AG04450 (cell line): ENCODE measurements at places on chromosomes 3 and 15.

DNA sequence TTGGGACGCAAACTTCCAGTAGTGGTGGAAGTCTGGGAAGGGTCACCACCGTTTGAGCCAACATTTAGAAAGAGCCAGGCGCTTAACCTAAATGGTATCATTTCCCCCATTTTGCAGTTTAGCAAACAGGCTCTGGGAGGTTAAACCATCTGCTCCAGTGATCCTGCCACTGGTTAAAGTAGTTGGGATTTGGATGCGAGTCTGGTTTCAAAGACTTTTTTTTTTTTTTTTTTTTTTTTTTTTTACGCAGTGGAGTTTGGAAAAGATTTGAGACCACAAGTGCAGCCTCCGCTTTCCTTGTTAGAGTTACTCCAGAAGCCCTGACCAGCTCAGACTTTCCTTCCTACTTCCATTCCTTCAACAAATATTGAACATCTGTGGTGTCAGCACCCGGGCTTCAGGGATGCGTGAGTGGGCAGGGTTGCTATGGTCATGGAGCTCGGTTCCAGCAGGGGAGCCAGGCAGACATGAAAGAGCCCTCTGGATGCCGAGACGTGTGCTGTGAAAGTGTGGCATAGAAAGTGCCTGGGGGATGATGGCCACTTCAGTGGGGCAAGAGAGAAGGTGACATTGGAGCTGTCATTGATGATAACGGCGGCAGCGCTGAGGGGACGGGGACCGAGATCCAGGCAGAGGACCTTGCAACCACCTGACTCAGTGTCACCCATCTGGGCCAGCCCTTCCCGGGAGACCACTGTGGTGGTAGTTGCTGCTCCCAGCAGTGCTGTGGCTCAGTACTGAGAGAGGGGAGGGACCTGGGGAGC is 1.1 kb upstream of the RNU6-1 start:
- DNase-seq = no peak

DNA sequence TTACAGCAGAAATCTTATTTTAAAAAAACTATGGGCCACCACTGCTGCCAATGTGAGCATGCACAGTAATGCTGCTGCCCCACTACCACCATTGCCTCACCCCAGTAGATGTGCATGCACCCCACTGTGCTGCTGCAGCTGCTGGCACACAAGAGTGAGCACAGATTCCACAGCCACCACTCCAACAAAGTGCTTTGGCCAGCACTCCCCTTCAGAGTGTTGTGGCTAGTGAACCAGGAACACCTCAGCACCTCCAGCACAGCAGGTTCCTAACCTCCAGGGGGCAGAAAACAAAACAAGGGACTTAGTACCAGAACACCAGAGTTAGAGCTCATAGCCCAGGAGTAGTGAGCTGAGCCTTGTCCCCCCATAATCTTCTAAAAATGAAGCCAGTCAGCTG is 629.6 kb downstream of the PYDC2 start:
- no peak for DNase-seq

DNA sequence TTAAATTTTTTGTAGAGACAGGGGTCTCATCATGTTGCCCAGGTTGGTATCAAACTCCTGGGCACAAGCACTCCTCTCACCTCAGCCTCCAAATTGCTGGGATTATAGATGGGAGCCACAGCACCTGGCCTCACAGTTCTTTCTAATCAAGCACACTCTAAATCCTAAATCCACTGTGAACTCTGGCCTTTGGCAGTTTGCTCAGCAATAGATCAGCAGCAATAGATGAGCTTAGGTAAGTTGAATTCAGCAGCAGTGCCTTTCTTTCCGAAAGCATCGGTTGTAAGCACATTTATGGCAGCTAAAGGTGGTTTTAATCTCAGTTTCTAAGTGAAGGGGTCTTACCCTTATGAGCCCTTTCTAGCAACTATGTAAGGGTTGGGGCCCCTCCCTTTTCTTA is 16.6 kb downstream of the PDHB start:
- DNase-seq = no peak

- no peak for DNase-seq
Measured at GRCh38 chr3:52865994-52866393, 31.2 kb upstream of the MUSTN1 start.

DNA sequence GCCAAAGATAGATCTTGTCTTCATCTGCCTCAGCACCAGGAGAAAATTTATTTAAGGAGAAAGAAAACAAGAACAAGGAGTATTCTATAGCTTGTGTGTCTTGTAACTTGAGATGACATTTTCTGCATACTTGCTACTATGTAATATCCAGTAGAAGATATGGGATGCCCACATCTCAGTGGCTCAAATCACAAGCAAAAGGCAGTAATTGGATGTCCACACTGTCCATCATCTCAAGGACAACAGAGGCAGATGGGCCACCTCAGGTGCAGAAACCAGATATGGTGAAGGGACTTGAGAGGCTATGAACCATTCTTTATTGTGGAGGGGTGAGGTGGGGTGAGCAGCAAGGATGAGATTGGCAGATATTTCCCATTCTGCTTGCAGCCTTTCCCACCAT is 309.0 kb downstream of the GBE1 start:
- DNase-seq = no peak

GRCh38 chr3:37963635-37964034 is 27.0 kb upstream of the VILL start:
- DNase-seq = no peak

GRCh38 chr15:65577129-65577996 is 33.6 kb downstream of the INTS14 start:
- DNase-seq = no peak

- no peak for DNase-seq
Measured at GRCh38 chr15:44183363-44183762, 11.7 kb downstream of the FRMD5 start.

DNA sequence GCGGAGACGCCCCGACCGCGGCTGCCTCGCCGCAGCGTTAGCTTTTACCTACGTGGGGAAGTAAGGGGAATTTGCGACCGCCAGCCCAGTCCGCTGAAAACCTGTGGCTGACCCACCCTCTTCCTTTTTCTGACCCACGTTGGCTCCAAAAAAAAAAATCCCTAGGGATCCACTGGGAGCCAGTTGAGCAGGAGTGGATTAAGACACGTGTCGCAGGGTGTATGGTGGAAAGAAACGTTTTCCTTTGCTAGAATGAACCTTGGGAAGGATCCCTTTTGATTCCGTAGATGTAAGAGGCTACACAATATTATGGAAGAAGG is 575 bp upstream of the PCYT1A start:
- no peak for DNase-seq

- DNase-seq = no peak
Measured at GRCh38 chr15:91921843-91922198, 68.3 kb downstream of the SLCO3A1 start.

DNA sequence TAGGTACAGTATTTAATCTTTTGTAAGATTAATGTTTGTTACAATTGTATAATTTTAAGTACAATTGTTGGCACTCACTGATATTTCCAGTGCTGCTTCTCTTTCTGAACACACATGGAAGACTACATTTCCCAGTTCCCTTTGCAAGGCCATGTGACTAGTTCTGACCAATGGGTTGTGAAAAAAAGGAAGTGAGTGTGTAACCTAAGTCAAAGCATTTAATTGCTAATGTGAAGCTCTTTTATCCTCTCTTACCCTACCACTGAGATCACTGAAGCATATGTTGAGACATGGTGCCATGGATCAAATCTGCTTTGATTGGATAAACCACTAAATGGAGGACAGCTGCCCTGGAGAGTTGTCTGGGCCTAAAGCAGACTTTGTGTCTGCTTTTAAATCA is 83.9 kb upstream of the PLXND1 start:
- DNase-seq = peak; percentile 11

DNA sequence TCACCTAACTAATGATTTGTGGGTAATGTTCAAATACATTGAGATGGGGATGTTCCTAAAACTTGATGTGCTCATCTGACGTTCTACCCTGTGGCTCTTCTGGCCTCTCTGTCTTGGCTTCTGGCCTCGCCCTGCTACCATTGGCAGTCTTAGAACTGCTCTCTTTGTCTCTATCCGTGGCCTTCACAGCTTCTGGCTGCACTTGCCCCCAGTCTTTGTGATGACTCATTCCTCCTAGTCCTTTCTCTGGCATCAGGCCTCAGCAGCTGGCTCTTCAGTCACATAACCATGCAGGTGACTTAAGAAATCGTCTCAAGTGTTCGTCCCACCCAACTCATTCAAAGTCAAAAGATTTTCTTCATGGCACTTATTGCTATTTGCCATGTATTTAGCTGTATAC is 188.1 kb downstream of the BBX start:
- no peak for DNase-seq

GRCh38 chr3:151468284-151468917 is 7.5 kb upstream of the IGSF10 start:
- DNase-seq = peak; percentile 42

DNA sequence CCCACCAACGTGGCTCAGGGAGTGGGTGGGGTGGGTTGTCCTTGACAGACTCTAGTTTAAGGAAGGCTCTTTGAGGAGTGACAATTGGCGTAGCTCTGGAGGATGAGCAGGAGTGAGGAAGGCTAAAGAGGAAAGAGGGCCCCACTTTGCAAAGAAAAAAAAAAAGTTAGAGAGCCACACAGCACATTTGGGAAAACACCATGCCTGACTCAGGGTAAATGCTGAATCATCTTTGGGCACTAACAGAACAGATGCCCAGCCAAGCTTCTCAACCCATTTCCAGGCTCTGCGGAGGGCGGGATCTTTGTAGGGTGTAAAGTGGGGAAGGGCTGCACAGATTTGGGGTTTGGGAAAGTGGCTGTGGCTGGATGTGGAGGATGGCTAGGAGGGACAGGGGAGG is 179.1 kb upstream of the RGMA start:
- no peak for DNase-seq

- DNase-seq = no peak
Measured at GRCh38 chr3:46666453-46666845, 27.0 kb downstream of the ALS2CL start.

DNA sequence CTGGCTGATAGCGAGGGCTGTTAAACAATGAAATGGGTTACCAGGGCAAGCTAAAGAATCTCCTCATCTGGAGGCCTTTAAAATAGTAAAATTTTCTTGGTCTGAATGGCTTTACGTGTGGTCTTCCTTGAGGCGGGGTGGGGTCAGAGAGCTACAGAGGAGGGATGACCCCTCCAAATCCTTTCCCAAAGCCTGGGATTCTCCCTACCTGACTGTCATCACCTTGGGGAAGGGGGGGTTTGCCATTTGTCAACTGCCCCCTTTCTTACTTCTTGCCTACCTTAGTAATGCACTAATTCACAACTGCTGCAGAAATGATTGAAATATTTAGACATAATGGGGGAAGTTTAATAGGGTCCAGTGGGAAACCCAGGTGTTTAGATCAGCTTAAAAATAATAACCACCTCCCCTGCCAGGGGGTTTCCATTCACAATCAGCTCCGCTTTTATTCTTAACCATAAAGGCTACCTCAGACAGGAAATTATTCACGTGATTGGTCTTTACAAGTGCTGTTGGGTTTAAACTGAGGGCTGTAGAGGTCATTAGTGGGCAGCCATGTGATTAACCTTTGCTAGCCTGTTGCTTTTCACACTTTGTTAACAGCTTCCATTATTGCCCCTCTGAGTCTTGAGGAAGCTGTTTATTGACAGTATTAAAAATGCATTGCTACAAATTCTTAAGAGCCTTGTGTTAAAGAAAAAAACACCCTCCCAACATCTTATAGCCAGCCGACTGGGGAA is 276.5 kb upstream of the ATP11B start:
- no peak for DNase-seq

DNA sequence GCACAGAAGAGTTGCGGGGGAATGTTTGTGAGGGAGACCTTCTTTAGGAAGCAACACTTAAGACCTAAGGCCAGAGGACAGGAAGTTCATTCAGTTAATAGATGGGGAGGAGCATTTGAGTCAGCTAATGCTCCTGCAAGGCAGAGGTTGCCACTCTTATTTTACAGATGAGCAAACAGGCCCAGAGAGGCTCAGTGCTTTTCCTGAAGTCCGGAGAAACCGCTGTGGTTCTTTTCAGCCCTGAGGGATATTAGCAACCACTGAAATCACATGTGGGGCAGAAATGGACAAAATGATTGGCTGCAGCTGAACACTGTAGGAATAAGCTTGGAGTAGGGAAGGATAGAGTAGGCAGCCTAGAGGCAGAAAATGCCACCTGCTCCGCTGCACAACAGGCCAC is 33.3 kb upstream of the RTP4 start:
- DNase-seq = no peak

DNA sequence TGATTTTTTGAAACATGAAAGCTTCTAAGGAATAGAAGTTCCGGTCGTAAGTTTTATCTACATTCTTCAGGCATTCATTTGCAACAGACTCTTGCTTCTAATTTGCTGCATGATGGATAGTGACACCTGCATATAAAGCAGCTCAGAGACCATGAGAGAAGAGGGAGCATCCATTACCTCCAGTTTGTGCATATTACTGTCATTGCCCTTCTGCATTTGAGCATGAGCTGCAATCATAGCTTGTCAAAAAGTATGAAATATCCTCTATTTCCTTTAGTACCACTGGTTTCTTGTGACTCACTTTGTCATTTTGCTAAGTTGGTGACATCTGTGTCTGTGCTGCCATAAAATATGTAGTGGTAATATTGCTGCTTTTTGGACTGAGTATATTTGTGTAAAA is 160.1 kb upstream of the STAC start:
- no peak for DNase-seq

- DNase-seq = no peak
Measured at GRCh38 chr3:12489832-12490231, 5.6 kb downstream of the TSEN2 start.

DNA sequence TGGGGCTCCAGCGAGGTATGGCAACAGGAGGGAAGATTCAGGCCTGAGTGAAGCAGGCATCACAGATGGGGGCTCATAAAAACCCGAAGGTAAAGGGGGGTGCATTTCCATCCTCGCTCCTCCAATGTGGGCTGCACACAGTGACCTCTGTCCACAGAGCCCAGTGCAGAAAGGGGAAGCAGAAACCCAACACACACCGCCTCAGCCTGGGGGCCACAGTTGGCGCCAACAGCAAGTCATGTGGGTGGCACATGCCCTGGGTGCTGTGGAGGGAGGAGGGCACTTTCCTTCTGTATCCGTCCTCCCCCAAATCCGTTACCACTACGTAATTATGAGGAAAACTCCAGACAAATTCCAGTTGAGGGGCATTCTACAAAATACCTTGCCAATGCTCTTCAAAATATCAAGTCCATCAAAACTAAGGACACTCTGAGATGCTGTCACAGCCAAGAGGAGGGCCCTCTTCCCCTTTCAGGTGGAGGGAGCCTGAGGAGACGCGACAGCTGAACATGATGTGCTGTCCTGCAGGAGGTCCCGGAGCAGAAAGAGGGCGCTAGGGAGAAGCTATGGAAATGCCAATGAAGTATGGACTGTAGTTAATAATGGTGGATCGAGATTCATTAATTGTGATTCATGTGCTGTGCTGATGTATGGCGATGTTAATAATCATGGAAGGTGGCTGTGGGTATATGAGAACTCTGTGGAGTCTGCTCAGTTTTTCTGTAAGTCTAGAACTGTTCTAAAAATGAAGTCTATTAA is 16.4 kb downstream of the APBA2 start:
- DNase-seq = no peak

- DNase-seq = no peak
Measured at GRCh38 chr3:157323360-157323759, 113.3 kb upstream of the PTX3 start.

DNA sequence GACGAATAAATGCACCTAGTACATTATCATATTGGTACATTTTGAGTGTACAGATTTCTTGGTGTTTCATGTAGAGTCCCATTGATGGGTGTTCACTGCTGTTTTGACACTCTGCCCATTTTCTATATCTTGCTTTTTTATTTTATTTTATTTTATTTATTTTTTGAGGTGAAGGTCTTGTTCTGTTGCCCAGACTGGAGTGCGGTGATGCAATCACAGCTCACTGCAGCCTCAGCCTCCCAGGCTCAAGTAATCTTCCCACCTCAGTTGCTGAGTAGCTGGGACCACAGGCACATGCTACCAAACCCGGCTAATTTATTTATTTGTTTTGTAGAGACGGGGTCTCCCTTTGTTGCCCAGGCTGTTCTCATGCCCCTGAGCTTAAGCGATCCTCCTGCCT is 44.2 kb downstream of the DNAJC13 start:
- DNase-seq = no peak
